BE2C (cell line): ENCODE measurements at places on chromosomes 2 and 18.

DNA sequence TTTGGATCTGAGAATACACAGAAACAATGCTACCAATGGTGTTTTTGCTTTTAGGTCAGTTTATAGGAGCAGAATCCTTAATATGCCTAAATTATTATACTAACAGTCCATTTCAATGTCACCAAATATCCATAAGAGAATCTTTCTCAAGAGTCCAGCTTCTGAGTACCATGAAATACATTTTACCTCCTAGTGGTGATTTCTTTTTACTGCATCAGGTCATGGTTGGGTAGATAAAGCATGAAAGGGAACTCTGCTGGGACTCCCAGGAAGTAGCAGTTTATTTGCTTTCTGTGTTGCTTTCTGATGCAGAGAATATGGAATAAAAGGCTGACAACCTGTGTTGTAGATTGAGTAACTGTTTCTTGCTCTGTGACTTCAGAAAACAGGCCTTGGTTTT is 115.6 kb downstream of the PPP1R1C start:
- DNase-seq = no peak

DNA sequence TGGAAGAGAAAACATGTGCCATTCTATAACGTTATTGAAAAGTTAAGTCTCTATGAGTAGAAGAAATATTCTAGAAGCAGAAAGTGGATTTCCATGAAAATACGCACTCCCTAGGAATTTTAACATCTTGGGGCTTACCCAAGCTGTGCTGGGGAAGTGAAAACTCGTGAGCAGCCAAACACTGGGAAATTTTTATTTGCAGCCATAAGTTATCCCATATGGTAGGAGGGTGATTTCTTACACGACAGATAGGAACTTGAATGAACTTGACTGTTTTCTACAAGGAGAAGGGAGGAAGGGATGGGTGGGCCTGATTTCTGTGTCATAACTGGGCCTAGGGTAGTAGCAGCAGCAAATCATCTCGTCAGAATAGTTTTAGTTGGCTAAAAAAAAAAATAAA is 272.6 kb downstream of the ETAA1 start:
- no peak for DNase-seq

GRCh38 chr2:20592106-20593071 is 58.5 kb downstream of the HS1BP3 start:
- DNase-seq = no peak

- DNase-seq = no peak
These were observed 48.0 kb downstream of the ZNF407 start for GRCh38 chr18:74645679-74646078.

- DNase-seq = no peak
These were observed 15.8 kb downstream of the INPP5D start for GRCh38 chr2:233075966-233076339.

DNA sequence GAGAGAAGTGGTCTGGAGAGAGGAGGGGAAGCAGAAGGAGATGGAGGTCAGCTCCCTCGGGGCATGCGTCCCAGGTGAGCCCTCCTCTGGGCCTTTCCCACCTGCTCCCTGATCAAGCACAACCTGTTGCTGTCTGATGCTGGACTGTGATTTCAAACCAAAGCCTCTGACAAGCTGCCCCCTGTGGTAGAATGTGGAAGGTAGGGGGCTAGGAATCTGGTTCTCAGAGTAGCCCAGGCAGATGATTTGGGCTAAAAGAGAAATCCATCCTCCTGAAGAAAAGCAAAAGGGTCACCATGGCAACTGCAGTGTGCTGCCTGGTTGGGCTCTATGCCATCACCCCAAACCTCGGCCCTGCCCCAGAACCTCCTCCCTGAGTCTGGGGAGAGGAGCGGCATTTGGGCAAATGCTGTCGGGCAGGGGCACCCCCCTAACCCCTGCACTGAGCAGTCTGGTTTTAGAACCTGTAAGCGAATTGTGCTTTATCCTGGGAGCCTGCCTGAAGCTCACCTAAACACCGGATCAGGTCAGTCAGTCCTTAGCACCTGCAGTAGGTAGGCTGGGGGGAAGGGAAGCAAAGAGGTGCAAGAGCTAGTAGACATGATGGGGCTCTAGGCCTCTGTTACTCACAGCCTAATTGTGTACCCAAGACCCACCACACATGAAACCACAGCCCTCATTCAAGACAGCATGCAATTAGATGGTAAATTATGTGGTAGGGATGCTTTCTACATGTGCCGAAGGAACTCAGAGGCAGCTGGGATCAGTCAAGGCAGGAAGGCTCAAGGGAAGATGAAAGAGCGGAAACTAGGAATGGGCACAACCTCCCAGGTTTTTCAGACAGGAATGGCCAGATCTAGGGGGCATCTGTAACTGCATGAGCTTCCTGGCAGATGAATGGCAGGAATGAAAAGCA is 83.5 kb downstream of the DNMT3A start:
- DNase-seq = no peak

DNA sequence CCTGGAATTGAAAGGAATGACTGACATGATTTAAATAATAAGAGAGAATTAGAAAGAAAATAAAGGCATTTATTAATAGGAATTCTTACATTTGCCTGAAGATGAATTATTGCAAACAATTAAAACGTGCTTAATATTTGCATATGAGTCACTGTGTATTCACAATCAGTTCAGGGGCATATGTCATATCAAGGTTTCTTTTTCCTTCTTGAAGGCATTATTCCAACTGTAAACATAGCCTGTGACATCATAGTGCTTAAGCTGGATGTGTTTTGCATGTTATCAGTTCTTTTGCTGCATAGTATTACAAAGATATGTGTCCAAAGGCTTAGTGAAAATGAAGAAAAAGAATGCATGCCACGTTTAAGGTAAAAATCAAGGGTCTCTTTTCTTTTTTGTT is 80.8 kb downstream of the MEIS1 start:
- DNase-seq = no peak

DNA sequence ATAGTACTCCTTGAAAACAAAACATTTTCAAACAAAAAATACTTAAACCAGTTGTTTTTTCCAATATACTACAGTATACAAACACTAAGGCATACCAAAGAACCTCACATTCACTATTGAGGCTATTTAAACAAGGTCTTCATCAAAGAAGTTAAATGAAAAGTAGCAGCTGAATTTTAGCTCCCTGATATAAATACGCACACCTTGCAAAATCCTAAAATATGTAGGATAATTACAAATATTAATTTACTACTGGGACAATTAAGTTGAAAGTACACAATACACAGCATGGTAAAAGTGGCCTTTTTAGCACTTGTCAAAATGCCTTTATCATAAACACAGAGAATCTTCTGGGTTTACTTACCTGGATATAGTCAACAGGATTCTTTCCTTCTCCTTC is 78.7 kb downstream of the CUL3 start:
- DNase-seq = no peak

DNA sequence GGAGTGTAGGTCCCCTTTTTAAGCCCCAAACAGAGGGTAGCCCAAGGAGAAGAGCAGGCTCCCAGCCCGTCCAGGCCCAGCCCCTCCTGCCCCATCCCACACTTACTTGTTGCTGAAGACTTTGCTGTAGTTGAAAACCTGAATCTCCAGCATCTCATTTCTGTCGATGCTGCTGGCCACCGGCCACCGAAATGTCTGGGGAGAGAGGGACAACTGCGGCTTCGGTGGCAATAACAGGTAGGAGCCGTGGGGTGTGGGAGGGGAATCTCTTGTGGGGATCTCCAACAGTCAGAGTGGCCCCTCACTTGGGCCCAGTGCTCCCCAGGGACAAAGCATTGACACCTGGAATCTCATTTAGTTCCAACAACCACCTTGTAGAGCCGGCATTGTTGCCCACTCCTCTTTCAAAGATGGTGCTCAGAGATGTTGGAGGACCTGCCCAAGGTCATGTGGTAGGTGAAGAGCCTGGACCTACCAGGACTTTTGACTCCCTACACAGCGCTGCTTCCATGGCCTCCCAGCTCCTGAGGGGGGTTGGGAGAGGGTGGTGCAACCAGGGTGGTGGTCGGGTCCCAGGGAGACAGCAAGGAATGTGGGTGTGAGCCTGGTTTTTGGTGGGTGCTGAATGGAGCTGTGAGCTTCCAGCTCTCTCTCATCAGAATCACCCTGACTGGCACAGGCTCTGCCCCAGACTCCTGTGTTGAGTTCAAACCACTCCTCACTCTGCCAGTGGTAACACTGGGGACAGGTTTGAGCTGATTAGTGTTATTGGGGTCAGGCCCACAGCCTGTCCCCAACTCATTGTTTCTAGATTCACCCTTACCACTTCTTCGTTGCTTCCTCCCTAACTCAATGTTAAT is 50.0 kb upstream of the OTOF start:
- DNase-seq = peak; percentile 3

- peak; percentile 62 for DNase-seq
These were observed 191.0 kb upstream of the TCF4 start for GRCh38 chr18:55778788-55779690.

DNA sequence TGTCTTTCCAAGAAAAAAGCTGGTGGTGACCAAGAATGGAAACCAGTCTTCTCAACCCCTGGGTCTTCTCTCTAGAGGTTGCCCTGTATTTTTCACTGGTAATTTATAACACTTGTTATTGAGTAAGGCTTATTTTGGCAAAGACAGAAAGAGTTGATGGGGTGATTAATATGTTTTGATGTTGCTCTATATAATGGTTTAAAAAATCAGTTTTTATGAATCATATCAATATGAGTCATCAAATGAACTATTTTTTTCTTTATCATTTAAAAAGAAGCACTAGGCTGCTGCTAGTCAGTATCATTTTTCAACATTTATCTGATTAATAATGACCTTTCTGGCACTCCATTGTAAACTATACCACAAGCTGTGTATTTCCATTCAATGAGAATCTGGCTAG is 1142.2 kb downstream of the LRP1B start:
- DNase-seq = no peak

GRCh38 chr2:122639711-122640110 is 884.3 kb downstream of the TSN start:
- DNase-seq = no peak

DNA sequence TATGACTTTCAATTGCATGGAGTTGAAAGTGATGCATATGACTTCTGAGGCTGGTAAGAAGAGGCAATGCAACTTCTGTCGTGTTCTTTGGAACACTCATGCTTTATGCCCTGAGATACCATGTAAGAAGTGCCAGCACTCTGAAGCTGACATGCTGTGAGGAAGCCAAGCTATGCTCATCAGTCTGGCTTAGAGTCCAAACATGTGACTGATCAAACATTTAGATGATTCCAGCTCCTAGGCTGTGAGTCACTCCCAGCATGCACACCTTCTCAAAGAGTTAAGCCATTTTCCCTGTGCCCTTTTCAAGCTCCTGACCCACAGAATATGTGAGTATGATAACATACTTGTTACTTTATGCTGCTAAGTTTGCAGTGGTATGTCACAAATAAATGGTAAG is 15.8 kb upstream of the VRK2 start:
- no peak for DNase-seq

- DNase-seq = no peak
These were observed 96.8 kb downstream of the GPD2 start for GRCh38 chr2:156532989-156533388.

DNA sequence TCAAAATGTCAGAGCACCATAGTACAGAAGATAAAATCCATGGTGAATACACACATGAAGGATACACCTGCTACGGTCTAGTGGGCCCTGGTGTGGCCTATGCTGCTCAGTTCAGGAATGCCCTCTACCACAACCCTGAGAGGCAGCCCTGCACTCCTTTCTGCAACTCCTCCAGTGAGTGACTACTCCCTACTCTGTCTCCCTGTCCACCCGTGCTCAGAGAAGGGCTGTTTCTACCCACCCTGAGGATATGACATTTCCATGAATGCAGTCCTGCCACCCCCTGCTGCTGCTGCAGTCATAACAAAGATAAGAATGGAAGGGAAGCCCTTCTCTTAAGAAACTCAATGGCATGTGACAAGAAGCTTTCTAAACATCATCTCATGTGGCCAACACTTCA is 137.0 kb downstream of the EN1 start:
- DNase-seq = no peak

DNA sequence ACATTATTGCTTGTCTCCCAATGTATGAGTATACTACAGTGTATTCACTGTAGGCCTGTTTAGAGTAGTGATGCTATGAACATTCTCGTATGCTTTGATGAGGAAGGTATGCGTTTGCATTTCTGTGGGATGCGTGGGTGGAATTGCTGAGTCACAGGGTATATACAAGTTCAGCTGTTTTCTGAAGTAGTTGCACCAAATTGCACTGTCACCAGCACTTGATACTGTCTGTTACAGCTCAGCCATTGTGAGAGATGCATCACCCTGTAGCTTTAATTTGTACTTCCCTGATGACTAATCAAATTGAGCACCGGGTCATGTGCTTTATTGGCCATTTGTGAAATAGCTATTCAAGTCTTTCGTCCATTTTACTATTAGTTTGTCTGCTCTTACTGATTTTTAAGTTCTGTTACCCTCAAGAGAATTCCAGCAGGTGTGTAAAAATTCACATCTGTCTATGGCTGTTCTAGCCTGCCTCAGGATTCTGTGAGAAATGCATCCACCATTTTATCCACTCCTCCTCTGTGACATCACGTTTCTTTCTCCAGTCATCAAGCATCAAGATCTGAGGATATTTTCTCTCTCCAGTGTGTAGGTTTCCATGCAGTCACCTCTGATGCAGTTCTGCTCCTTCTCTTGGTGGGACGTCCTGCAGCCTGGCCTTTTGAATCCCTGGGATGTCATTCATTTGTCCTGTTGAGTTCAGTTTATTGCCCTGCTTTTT is 72.5 kb downstream of the DGKD start:
- DNase-seq = no peak

DNA sequence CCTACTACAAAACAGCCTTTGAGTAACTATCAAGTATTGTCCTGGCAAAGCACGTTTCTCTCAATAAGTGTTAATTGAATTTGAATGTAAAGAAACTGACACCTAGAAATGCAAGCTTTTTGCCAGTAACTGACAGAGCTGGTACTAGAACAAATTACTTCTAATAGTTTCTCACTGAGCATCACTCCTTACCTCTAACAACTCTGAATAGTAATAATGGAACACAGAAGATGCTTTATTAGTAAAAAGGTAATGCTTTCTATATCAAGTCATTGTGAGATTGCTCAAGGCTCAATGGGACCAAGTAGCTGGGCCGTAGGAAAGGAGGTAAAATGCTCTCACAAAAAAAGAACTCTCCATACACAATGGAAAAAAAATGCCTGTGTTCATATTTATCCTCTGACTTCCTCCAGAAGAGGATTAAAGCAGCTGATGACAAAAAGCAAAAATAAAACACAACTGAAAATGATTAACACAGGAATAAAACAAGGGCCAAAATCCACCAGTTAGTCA is 11.8 kb downstream of the RASGRP3 start:
- no peak for DNase-seq

DNA sequence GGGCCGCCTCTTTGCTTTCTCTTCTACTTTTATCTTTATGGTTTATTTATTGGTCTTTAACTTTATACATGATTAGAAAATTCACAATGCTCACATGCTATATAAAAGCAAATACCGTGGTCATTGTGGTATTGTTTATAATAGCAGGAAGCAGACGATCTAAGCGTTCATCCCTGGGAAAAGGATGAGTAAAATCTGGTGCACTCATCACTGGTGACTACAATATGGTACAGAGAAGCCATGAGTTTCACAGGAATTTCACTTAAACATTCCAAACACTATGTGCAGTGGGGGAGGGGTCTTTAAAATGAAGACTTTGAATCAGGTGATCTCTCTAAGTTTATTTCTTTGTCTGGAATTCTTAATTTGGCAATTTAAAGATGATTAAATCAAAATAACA is 97.9 kb downstream of the SCN3A start:
- no peak for DNase-seq
